RWPE1 (cell line): ENCODE measurements at places on chromosomes 16 and 17.
A peak's percentile ranks its signal among the peaks of the same experiment; 100 is the strongest.

DNA sequence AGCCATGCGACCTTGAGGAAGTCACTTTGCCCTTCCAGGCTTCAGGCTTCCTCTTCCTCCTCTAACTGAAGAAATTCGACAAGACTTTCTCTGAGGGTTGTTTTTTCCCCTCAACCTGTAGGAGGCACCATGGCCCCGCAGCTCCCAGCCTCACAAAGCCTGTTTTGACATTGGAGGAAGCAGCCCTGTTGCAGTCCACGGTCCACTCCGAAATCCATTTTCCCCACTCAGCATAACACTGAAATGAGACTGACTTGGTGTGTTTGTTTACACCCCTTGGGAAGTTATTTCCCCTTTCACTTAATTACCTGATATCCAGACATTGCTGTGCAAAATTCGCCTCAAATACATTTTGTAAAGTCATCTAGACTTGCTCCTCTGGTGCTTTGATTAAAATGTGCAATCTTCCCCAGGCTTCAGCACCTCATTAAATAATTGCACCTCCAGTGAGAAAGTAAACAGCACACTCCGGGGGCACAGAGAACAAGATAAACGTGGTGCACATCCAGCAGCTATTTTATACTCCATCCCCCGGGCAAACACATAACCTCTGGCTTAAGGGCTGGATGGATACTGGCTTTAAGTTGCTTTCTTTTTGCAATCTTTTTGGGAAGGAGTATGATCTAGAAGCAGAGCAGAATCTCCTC lies 41.4 kb upstream of the PIRT start:
- no peak for DNase-seq

- peak; percentile 88 for DNase-seq
Measured at GRCh38 chr17:80761110-80761871, 216.7 kb downstream of the RPTOR start.

DNA sequence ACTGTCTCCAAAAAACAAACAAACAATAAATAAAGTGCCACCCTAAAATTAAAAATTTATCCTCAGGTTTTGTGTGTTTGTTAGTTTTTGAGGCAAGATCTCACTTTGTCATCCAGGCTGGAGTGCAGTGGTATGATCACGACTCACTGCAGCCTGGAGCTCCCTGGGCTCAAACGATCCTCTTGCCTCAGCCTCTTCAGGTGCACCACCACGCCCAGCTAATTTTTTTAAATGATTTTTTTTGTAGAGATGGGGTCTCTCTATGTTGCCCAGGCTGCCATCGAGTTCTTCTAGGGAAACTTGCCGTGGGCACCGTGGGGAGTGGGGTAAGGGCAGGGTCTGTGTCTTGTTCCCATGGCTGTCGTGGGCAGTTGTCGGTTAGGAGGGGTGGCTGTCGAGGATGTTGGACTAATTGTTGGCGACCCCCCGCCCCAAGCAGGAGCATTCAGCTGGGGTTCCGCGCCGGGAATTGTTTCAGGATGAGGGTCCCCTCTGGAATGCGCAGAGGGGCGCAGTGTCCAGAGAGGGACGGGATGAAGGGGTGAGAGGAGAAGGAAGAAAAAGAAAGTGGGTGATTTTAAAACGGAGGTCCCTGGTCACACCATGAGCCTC lies 1.1 kb upstream of the RNF213 start:
- no peak for DNase-seq

- no peak for DNase-seq
Measured at GRCh38 chr17:63641692-63642448, 19.7 kb downstream of the MAP3K3 start.

- no peak for DNase-seq
Measured at GRCh38 chr16:4583906-4584305, 27.8 kb downstream of the C16orf96 start.
